ENCODE measurements at places on chromosomes 11 and 22.

DNA sequence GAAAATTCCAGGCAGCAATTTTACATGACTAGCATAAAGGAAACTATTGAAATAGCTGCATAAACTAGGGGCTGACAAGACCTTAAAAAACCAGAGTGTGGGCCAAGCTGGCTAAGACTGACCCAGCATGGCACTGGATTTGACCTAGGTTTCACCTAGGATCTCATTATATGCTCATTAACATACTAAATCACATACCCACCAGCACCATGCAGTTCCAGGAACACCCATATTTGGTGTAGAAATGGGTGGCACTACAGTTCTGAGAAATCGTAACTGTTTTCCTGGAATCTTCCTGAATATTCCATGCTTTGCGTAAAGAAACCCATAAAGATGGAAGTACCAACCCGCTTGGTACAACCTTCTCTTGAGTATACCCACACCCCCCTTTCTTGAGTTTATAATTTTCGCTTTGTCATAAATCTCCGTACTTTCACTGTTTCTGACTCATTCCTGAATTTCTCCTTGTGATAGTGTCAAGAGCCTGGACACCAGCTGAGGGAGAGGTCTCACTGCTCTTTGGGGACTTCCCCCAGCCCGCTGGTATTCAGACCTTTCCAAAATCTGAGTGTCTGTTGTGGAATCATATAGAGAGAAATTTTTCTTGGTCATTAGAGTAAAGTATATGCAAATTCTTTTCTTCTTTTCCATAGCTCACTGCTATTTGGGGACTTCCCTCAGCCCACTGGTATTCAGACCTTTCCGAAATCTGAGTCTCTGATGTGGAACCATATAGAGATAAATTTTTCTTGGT is 55.1 kb downstream of the MTMR3 start:
- DNase-seq: no peak

DNA sequence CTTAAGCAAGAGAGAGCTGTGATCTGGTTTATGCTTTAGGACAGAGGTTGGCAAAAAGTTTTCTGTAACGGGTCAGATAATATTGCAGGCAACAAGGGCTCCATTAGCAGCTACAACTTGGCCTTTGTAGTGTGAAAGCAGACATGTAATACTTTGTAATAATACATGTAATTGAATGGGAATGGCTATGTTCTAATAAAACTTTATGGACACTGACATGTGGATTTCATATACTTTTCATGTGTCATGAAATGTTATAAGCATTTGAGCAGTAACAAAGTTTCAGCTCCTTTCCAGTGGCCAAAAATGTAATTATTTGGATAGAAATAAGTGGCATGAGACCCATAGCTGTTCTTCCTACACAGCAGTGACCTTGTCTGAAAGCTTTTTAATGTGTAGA is 3.1 kb downstream of the DYNC2H1 start:
- DNase-seq: no peak

DNA sequence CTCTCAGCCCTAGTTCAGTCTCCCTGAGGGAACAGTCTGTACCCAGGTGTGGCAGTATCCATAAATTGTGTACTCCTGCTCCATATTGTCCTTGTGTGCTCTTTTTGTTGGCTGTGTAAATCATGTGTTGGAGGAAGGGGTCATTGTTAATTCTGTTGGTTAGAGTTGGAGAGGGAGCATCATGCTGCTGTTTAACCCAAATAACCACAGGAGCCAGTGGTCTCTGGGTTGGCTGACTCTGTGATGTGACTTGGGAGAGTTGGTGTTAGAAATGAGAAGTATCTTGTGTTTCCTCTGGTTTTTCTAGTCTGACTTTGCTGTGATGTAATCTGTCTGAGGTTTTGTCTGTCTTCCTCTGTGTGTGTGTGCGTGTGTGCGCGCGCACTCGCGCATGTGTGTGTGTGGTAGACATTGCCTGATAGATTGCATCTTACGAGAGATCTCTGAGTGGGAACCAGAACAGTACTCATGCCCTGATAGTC is 30.5 kb downstream of the CTNND1 start:
- peak; percentile 74 for DNase-seq

- DNase-seq: no peak
Measured at GRCh38 chr11:69477086-69477485, 4.4 kb upstream of the LINC01488 start.

- no peak for DNase-seq
Measured at GRCh38 chr22:32880505-32880892, 79.0 kb downstream of the TIMP3 start.

DNA sequence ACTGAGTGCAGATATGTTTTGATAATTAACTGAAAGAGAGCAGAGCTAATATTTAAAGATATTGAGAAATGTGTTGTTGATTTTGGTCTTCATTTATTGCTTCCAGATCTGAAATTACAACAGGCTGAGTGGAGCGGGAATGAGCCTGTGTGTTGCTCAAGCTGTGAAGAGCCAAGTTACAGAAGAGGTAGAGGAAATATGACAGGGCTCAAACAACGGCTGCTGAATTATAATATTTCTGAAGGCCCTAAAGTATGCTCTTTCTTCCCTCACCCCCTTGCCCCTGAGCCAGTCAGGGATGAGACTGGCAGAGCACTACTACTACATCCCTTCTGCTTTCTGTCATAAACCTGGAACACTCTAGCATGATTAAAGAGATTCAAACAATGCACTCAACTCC is 115.6 kb downstream of the FANCF start:
- no peak for DNase-seq

DNA sequence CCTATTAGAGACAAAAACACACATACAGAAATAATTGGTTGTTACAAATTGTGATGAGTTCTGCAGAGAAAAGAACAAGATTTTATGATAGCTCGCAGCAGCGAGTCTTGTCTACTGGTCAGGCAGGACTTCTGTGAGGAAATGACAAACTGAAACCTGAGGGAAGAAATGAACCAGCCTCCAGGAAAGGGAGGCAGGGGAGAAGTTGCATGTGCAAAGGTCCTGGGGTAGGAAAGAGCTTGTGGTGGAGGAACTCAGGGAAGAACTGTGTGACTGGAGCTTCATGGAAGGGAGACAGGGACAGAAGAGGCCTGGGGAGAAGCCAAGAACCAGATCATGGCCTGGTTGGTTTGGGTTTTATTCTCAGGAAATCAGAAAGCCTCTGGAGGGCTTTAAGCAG is 9.2 kb upstream of the RAB1B start:
- DNase-seq: no peak

GRCh38 chr22:32826537-32826936 is 25.0 kb downstream of the TIMP3 start:
- DNase-seq: no peak

Measured in stimulated activated CD4-positive, alpha-beta T cell treated with anti-CD3 and anti-CD28 coated beads, Interleukin-15, amount 100 ng/mL, for 1 hour (primary cell).